GM12892 (cell line): ENCODE measurements at places on chromosomes 13 and 19.

- peak; percentile 52 for DNase-seq
Measured at GRCh38 chr13:29923554-29924481, 73.4 kb upstream of the UBL3 start.

DNA sequence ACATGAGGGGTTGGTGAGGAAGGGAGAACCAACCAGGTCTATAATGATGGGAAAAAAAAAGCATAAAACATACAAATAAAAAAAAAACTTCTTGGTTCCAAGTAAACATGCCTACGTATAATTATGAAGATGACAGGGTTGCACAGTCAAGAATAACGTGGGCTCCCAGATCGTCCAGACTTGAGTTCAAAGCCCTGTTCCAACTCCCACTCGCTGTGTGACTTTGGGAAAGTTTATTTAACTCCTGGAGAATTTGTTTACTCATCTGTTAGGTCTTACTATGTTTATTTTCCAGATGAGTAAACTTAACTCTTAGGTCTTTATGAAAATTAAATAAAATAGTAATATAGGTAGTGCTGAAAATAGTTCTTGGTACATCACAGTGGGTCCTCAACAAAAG lies 13.8 kb downstream of the STARD13 start:
- no peak for DNase-seq

DNA sequence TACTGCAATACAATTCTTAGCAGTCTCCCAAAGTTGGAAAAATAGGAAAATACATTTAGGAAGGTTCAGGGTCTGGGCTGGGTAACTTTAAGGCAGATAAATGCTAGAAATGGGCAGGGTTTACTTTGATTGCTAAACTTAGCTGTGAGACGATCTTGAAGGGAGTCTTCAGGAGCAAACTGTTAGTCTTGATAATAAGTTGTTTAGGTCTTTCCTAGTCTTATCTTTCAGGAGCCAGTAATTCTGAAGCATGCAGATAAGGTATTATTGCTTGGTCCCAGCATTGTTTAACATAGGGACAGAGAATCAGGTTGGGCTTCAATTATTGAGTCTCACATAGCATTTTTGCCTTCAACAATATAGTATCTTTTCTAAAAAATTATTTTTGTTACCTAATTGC lies 262.4 kb upstream of the MIR17HG start:
- no peak for DNase-seq

GRCh38 chr19:14479975-14480699 lies 5.0 kb upstream of the PTGER1 start:
- DNase-seq = peak; percentile 91

- DNase-seq = peak; percentile 22
Measured at GRCh38 chr13:72726726-72727416, 558 bp downstream of the MZT1 start.

GRCh38 chr13:93534181-93534700 lies 307.6 kb downstream of the GPC6 start:
- no peak for DNase-seq

DNA sequence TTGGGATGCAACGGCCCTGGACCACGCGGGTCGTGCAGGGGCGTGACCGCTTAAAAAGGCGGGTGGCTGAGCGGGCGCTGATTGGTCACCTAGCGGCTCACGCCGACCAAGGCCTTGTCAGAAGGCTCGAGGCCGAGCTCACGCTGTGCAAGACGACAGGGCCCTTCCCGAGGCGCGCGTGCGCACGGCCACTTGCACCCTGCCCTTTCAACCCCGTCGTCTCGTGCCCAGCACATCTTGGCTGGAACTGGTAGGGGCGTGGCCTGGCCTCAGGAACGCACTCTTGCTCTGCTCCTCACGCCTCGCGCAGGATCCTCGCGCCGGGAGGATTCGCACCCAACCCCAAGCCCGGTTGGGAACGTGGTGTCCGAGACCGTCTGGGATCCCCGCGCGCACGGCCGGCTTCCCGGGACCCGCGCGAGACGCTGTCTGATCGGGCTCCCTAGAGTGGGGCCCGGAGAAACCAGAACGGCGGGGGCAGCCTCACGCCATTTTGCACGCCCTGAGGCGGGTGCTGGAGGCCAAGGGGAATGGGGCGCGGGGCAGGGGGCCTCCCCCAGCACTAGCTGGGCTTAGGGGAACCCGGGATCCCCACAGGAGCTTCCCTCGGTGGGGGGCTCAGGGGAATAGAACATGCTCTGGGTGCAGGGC lies at the start of gene MEIOSIN:
MEIOSIN (plus strand) TSS at position 280 of the 651 bp plus-strand sequence. CDS start 1,938 bp downstream, outside the sequence.
- no peak for DNase-seq

DNA sequence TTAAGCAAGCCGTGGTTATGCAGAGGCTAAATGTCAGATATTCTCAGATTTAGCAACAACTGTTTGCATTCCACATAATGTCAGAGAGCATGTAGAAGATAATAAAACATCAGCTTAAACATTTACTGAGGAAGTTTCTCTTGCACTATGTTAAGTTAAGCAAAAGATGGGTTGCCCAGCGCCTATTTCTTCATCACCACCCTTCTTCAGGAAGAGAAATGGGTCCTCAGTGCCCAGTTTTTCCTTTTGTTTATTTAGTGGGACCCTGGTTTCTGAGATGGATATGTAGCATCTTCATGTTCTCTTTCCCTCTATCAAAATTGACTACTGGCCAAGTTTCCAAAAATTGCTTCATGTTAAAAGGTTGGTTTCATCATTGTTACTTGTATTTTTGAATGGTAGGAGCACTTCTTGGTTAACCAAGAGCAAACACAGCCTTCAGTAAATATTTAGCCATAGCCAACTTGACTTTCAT lies 356.8 kb downstream of the RFC3 start:
- DNase-seq = no peak

GRCh38 chr13:49246850-49247642 lies 679 bp upstream of the CDADC1 start:
- DNase-seq = no peak

- DNase-seq = no peak
Measured at GRCh38 chr19:56837004-56837403, 3.5 kb downstream of the PEG3 start.

DNA sequence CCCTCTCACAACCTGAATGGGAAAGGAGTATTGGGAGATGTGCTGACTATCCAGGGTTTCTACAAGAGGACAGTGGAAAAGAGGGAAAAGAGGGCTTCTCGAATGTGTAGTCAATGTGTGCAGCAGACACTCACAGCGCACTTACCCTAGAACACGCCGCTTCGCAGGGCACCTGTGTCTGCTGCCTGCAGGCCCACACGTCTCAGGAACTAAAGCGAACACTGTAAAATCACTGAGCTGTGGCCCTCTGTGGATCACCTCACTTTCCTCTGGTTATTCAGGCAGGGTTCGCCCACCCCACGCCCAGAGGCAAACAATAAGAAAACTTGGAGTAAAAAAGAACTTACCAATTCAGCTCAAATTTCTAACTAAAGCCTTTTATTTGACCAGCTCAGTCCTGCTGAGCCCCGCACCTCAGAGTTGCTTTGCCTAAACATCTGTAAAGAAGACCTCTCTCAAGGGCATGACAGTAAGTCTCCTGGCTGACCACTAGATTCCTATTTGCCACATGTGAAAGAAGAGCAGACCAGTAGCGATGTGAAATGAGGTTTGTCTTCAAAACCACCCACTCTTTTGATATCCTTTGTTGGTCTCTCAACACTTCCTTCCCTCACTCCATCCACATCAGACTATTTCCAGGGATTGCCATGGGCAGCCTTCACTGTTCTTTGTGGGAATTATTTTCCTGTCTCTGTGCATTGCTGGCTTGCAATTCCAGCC lies 19.3 kb upstream of the DOCK9 start:
- DNase-seq = no peak

DNA sequence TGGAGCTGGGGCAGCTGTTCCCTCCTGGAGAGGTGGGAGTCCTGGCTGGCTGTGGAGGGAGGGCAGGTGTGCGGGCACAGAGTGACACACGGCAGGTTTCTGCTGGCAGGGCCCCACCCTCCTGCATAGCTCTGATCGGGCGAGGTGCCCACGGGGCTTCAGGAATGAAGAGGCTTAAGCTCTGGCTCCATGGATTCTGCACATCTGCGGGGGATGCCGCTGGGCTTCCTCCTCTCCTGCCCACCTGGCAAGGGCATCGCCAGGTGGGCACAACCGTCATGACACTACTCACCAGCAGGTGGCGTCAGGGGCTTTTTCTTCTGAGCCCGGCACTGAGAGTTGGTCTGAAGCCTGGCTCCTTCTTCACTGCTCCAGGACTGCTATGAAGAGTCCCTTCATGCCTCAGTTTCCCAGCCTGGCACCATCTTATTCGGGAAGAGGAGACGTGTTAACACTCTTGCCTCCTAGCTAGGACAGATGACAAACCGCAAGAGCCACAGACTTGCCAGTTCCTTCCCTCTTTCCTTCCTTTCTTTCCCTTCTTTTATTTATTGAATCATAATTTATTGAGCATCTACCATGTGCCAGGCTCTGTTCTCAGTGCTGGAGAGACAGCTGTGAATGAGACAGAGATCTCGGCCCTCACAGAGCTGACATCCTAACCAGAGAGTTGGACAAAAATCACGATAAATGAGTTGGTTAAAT lies 15.2 kb upstream of the PAK4 start:
- peak; percentile 77 for DNase-seq
